Activated B cell treated with CpG ODN at 0.5 μM for 24 hours (primary cell): ENCODE measurements at places on chromosomes 16 and 17.

- no peak for DNase-seq
Measured at GRCh38 chr16:31471241-31471874, 594 bp upstream of the TGFB1I1 start.

DNA sequence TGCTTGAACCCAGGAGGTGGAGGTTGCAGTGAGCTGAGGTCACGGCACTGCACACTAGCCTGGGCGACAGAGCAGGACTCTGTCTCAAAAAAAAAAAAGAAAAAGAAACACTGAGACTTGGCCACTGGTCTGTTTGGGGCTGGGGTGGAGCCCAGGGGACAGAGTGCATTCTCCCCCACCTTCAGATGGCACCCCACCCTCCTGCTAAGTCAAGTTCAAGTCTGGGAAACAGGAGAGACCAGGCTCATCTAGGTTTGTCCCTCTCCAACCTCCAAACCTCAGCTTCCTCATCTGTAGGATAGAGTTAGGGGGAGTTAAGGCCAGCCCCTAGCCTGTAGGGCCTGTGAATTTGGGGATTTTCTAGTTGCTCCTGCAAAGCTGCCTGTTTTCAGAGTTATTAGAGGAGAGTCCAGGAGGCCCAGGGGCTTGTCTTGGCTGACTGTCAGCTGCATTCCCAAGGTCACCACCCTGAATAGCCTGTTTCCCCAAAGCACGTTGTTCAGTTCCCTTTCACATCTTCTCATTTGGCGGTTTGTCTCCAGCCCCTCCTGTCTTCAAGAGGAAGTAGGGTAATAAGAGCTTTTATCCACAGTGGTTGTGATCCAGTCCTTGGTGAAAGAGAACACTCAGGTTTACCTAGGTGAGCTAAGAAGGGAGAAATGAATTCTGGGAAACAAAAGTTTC lies 2.2 kb downstream of the MT3 start:
- DNase-seq, result no peak

GRCh38 chr16:19690196-19690595 lies 27.8 kb downstream of the KNOP1 start:
- DNase-seq, result no peak

- DNase-seq, result no peak
Measured at GRCh38 chr16:49679095-49679494, 176.8 kb downstream of the ZNF423 start.

GRCh38 chr17:51149163-51149562 lies 4.2 kb upstream of the NME1 start:
- no peak for DNase-seq

DNA sequence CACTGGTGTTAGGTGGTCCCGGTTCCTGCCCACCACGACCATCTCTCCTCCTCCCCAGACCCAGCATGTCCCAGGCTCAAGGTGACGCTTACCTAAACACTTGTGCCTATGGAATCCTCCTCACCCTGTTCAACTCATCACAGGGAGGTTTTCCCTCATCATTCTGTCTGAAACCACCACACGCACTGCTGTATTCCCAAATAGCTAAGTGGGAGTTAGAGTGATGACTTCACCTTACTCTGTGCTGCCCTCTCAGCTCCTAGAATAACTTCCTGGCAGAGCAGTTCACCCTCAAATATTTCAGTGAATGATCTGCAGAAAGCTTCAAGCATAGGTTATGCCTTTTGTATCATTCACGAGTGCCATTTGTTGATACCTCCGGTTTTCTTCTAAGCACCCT lies 216.5 kb downstream of the CPPED1 start:
- no peak for DNase-seq

- DNase-seq, result no peak
Measured at GRCh38 chr17:74241431-74241830, 28.1 kb downstream of the TTYH2 start.

GRCh38 chr16:11639925-11640899 lies 28.0 kb upstream of the SNN start:
- DNase-seq, result no peak

GRCh38 chr16:55703003-55704001 lies 47.5 kb downstream of the SLC6A2 start:
- no peak for DNase-seq

DNA sequence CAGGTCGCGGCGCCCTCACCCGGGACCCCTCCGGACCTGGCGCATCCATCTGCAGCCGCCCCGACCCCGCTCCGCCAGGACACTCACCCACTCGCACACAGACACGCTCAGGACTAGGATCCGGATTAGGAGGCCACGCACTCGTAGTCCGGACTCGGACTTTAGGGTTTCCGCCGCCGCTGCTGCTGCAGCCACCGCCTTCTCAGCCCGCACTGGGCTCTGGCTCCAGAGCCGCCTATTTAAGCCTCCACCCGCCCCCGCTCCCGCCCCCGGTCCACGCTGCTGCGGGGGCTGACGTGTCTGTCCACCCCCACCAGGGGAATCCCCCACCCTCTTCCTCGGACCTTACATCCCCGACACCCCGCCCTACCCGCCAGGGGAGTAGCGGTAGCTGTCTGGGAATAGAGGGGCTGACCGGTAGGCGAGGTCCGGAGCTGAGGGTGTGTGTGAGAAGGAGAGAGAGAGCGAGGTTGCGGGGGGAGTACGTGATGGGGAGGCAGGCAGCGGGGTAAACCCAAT lies at the start of gene RRAD:
RRAD (minus strand) TSS at position 214 of the 519 bp plus-strand sequence. CDS start 356 bp downstream, outside the sequence.
- no peak for DNase-seq

GRCh38 chr17:40558300-40558889 lies 6.9 kb downstream of the CCR7 start:
- DNase-seq, result no peak

DNA sequence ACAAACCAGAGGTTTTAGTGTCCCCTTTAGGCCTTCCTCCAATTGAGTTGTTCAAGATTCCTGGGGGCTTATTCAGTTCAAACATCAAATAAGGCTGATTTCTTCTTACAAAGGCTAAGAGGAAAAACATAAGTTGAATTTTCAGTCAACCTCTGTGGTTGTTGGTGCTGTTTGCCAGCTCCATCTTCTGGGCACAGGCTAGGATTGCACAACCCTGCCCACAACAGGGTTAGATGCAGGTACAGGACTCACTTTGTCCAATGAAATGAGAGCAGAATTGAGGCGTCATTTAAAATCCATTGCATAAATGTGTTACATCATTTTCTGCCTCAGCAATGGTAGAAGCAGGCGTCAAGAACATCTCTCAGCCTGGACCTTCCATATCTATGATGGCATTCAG lies 173.3 kb downstream of the PMP22 start:
- DNase-seq, result no peak

DNA sequence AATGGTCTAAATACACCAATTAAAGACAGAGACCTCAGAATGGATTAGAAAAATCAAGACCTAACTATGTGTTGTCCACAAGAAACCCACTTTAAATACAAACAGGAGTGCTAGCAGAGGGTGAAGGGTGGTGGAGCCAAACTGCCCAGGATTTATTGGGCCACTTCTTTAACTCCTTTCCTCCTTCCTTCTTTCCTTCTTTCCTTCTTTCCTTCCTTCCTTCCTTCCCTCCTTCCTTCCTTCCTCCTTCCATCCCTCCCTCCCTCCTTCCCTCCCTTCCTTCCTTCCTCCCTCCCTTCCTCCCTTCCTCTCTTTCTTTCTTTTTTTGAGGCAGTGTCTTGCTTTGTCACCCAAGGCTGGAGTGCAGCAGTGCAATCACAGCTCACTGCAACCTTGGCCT lies 34.3 kb upstream of the EMP2 start:
- DNase-seq, result no peak

DNA sequence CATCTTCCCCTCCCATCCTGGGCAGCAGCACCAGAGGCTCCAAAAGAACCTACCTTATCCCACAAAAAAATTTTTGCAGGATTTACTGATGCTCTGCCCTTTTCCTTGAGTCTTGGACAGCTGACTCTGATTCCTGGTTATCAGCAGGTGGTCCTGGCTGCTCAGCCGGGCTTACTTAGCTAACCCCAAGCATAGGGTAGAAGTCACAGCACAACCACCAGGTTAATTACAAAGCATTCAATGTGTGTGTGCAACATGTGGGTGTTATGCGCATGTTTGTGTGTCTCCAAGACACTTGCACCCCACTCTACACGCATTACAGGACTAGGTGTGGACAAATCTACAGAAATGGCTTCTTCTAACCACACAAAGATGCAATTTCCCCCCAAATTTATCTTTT lies 36.3 kb downstream of the PECAM1 start:
- no peak for DNase-seq

DNA sequence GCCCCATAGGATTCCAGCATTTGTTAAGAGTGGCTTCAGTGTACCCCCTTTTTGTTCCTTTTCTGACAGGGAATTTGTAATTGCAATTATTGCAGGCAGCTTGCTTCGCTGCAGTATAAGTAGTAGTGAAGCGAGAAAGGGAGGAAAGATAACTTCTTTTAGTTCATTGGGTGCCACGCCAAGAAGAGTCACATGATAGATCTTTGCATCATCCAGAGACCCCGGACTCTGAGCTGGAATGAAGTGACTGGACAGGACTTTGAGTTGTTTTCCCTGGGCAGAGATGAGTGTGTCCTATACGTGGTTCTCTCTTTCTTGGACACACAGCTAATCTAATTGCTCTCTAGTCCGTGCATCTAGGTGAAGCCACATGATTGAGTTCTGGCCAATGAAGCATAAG lies 44.8 kb upstream of the PMFBP1 start:
- no peak for DNase-seq

- no peak for DNase-seq
Measured at GRCh38 chr16:19139436-19140091, 25.8 kb downstream of the ITPRIPL2 start.

- no peak for DNase-seq
Measured at GRCh38 chr17:39737760-39738567, at the start of gene GRB7. TSS of gene GRB7 (plus strand) at chr17:39737938. CDS start at chr17:39742302, 4,364 bp downstream.

GRCh38 chr17:51709694-51710633 lies 448.6 kb downstream of the CA10 start:
- no peak for DNase-seq

- no peak for DNase-seq
Measured at GRCh38 chr16:72434159-72434558, 262.2 kb upstream of the PMFBP1 start.

DNA sequence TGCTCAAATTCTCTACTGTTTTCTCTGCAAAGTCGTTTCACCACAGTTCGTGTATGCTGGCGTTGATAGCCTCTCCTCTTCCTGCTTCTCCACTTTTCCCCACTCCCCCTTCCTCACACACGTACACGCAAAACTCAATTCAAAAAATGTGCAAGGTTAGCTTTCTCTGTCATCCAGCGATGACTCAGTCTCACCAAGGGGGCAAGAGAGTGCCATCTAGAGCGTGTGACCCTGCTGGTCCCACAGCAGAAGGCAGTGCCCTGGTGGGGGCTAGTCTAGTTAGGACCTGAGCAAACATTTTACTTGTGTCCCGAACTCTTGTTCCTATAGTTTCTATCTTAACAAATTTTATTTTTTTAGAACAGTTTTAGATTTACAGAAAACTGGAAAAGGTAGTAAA lies 121.2 kb upstream of the CHMP6 start:
- no peak for DNase-seq
